ENCODE measurements at places on chromosomes 5 and 9. TPM values are rescaled to one million over a fixed set of nuclear protein-coding genes. Genes with fewer than 3 reads are reported as not detected.

- DNase-seq: no peak
Measured at GRCh38 chr5:81234299-81234698, 1.2 kb downstream of the CKMT2 start.

DNA sequence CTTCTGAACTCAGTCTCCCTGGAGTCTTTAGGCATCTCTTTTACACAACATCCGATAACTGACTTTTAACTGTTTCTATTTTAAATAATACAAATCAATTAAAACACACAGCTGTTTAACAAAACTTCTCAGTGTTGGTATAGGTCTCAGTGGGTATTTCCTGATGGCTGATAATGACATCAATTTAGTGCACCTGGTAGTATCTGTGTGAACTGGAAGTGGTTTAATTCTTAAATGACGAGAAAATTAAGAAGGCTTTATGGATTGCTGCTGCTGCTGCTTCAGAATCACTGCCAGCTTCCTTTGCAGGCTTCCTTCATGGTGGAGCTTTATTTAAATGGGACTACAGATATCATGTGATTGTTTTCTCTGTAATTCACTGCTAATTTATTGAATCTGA, 92.3 kb downstream of the RPS23 start:
- no peak for DNase-seq

GRCh38 chr9:92270511-92270910, 23.0 kb downstream of the IARS1 start:
- DNase-seq: no peak

DNA sequence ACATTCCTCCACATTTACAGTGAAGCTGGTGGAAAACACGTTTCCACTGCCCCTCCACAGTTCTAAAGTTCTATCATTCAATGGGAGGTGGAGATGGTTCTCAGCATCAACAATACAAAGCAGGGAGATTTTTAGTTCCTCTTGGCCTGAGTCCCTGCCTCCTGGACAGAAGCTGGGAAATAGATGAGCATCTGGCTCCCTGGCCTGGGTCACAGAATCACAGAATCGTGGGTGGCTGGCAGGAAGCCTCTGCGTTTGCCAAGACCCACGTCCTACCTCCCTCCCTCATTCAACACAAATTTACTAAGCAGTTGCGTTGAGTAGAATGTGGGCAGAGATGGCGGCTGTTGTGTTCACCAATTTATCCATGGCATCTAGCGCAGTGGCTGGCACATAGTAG, 5.2 kb upstream of the PPARGC1B start:
- no peak for DNase-seq

- DNase-seq: no peak
Measured at GRCh38 chr5:102539996-102540728, 41.4 kb upstream of the SLCO6A1 start.

DNA sequence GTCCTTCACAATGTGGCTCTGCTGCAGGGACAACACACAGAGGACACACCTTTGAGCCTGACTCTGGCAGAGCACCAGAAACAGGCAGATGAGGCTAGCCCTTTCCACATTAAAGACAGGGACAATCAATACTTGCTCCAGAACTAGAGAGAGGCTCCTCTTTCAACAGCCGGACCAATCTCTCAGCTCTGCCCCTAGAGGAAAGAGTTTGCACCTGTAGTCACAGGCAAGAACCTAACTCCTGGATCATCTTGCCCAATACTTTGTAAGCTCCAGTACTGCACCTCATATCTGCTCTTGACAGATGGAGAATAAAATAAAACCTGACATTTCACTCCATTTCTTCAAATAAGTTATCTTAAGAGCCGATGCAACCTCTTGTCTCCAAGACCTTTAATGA, 52.1 kb downstream of the EPB41L4A start:
- no peak for DNase-seq

DNA sequence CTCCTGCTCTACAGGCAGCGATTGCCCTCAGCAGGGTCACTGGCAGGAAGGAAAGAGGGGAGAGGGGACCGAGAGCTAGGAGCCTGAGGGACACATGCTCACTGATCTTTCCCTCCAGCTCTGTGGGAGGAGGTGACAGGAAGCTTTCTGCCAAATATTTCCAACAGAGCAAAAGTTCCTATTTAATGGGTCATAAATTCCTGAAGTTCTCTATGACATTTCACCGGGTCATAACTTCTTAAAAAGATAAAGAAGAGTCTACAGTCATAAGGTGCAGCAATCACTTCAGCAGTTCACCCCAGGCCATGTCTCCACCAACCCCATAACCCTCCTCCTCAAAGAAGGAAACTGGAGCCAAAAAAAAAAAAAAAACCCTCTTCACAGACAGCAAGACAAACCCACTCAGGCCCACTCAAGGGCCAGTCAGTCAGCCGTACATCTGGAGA, 481.1 kb downstream of the NR2F1-AS1 start:
- no peak for DNase-seq

- DNase-seq: no peak
Measured at GRCh38 chr5:150081541-150082283, 4.6 kb downstream of the CSF1R start.

- no peak for DNase-seq
Measured at GRCh38 chr9:117616431-117616831, 87.8 kb upstream of the TLR4 start.

- DNase-seq: peak; percentile 51
Measured at GRCh38 chr5:168282120-168282519, 9.3 kb upstream of the WWC1 start.

DNA sequence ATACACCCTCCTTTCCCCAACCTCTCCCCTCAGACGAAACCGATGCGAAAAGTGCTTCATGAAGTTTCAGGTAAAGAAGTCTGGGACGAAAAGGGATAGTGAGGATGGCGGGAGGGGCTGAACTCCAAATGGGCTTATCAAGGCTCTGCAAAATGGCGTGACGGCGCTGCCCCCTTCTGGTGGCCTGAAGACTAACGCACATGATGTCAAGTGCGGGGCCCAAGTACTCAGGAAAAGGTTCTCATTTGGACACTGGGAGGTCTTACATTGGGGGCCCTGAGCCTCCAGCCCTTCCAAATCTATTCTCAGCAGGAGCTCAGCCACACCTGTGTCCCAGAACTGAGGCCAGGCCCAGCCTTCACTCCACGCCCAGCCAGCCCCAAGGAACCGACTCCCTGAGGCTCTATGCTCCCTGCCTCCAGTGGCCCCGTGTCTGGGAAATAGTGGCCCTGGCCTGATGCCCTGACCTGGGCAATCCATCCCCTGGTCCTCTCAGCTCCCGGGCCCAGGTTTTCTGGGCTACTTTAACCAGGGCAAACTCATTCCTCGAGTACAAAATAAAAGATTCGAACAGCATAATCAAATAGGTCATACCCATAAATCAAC, 119.9 kb downstream of the KCNIP1 start:
- peak; percentile 13 for DNase-seq

GRCh38 chr5:171261361-171261760, 47.7 kb upstream of the TLX3 start:
- DNase-seq: no peak

GRCh38 chr9:27195191-27195590, 86.2 kb downstream of the TEK start:
- DNase-seq: no peak

GRCh38 chr5:59543821-59544442, 349.6 kb downstream of the PDE4D start:
- DNase-seq: no peak

GRCh38 chr5:1343931-1344901, 683 bp downstream of the CLPTM1L start:
- no peak for DNase-seq

- no peak for DNase-seq
Measured at GRCh38 chr5:93010616-93011015, 570.4 kb downstream of the NR2F1-AS1 start.

DNA sequence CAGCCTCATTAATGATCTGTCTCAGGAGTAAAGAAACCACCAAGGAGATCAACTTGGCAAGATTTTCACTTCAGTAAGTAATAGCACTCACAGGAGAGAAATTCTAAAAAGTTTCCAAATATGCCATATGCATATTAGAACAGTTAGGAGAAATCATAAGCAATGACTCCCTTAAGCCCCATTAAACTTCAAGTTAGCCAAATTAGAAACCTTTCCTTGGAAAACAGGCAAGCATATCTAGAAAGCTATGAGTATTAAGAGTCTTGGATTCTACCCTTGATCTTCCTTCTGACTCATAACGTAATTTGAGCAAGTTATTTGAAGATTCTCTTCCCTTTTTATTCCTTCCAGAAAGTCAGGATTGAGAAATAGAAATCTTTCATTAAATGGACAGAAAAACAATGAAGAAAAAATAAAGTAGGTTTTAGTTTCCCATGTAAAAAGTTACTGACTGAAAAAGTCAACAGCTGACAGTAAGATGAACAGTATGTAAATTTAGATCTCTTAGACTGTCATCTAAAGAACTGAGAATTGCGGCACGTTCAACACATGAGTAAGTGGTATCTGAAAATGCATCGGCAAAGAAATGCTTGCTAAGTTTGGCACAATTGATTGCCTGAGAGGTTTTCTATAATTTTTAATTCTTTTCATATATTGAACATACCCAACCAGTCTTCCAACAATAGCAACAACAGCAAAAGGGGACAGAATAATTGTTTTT, 565.7 kb upstream of the FTMT start:
- no peak for DNase-seq

- no peak for DNase-seq
Measured at GRCh38 chr5:150044712-150045111, 41.6 kb downstream of the CSF1R start.

- no peak for DNase-seq
Measured at GRCh38 chr5:132427281-132428146, 58.0 kb downstream of the SLC22A5 start.

GRCh38 chr9:10059044-10059443, 553.8 kb downstream of the PTPRD start:
- peak; percentile 13 for DNase-seq

The DOLK gene
- polyA plus RNA-seq: 31.4 TPM

The CTNND2 gene
- polyA plus RNA-seq: not detected

The BTNL8 gene
- not detected for polyA plus RNA-seq

The SPOCK1 gene
- polyA plus RNA-seq: 74.6 TPM

The RAI14 gene
- polyA plus RNA-seq: 211 TPM

The LCP2 gene
- polyA plus RNA-seq: not detected

The CSF2 gene
- polyA plus RNA-seq: not detected

The ERMP1 gene
- 6.1 TPM for polyA plus RNA-seq

Data from AG04450 (cell line).